ENCODE measurements at places on chromosomes 5 and 9.

DNA sequence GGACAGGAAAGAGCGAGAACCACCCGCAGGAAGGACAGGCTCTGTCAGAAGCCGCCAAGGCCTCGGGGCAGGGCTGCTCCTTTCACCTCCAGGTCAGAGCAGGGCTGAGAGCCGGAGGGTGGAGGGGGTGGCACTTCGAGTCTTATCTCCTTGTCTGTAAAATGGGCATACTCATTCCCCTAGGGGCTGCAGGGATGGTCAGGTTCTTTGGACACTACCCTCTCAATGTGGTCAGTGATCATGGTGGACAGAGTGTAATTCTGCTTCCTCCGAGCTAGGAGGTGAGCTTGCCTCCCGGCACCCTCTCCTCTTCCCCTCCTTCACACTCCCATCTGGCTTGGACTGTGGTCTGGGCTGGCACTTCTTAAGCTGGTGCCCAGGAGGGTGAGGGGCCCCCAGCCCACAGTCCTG lies 39.6 kb downstream of the RGS3 start:
- no peak for DNase-seq

DNA sequence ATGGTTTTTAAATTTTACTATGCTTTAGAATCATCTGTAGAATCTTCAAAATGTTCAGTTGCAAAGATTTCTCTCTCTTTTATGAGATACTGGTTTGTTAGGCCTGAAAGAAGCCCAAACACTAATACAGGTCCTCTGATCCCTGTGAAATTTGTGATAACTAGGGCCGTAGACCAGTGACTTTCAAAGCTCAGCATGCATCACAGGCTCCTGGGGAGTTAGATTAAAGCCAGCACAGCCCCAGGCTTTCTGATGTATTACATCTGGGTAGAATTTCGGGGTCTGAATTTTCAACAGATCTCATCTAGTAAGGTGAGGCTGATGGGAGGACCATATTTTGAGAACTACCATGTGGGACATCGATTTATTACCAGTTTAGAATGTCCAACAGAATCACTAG lies 194.1 kb upstream of the PTPRD start:
- no peak for DNase-seq

GRCh38 chr5:107806705-107807104 lies 136.0 kb upstream of the EFNA5 start:
- no peak for DNase-seq

DNA sequence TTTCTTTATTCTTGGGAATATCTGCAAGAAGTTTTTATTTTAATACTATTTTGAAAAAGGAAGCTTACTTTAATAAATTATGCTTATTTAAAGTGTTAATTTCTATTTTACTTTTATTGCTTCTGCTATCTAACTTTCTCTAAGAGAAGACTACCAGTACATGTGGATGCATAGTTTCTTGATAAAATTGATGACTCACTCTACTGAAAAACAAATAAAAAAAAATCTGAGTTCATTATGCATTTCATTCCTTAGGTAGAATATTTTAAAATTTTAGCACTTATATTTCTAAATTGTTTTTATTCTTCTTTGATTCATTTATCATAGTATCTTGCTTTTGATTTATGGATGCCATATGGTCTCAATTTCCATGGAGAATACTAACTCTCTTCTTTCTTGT lies 217.9 kb downstream of the TAF11L14 start:
- DNase-seq, result no peak

GRCh38 chr9:131237291-131237690 lies 39.0 kb downstream of the FAM78A start:
- DNase-seq, result no peak

DNA sequence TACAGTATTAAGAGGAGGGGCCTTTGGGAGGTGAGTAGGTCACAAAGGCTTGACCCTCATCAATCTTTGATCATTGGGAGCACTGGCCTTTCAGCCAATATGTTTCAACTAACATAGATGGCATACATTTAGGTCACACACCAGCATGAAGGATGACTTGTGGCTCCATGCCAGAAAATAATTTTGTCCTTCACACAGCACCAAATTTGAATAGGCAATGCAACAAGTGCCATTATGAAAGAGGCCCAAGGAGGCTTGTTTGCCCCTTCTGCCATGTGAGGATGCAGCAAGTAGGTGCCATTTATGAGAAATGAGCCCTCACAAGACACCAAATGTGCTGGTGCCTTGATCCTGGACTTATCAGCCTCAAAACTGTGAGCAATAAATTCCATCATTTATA lies 81.1 kb downstream of the JAKMIP2 start:
- no peak for DNase-seq

DNA sequence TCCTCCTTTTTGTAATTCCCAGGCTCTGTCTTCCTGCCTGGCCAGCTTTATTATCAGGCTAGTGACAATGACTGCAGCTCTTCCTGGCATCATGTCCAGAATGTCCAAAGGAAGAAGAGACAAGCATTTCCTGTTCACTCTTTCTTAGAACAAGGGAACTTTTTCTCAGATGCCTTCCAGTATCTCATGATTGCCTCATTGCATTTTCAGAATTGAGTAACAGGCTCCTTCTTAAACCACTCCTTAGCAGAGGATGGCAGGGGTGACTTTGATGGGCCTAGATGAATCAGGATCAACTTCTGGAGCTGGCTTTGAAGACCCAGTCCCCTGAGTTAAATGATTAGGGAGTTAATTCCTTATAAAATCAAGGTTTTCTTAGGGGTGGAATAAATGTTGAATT lies 92.9 kb upstream of the RASGRF2 start:
- no peak for DNase-seq

- no peak for DNase-seq
These were observed 29.7 kb downstream of the SLC28A3 start for GRCh38 chr9:84310883-84311282.

DNA sequence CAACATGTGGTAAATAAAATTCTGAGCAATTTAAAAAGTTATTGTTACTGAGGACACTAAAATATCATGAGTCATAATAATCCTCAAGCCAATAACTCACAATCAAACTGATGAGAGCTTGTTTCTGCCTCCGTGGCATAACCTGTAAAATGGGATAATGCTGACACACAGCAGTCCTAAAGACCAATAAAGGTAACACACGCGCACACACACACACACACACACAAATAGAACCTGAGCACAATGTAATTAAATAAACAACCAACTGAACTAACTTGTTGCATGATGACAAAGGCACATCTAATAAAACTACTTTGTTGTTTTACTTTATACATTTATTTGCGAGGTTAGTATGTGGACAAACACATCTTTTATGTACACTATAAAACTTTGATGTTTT lies 358.2 kb downstream of the BNC2 start:
- no peak for DNase-seq

GRCh38 chr9:76353280-76353679 lies 40.9 kb downstream of the RFK start:
- DNase-seq, result no peak

GRCh38 chr5:132840896-132841295 lies 10.4 kb upstream of the SHROOM1 start:
- DNase-seq, result no peak

DNA sequence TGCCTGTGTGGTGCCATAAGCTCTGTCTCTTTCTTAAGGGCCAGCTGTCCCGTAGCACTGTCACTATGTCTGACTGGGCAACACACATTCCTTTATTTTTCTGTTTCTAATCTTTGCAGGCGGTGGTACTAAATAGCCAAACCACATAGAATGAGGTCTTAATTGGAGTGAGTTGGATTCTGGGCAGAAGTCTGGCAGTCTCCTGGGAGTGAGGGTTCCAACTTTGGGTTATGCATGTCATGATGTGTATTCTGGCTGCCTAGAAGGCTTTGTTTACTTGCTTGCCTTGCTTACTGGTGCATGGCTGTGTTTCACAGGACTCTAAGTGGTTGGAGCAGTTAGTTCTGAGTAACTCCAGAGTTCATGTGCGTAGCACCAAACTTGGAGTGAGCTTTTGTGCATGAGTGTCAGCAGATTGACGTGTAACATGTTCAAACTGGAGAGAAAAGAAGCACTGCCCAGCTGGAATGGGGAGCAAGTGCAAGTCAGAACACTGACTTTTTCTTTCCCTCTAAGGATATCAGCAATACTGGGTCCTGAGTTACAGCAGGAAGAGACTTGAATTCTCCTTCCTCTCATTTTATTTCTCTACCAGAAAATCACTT lies 185.8 kb downstream of the PCSK1 start:
- DNase-seq, result no peak

- no peak for DNase-seq
These were observed 40.1 kb downstream of the ALDH1A1 start for GRCh38 chr9:72912476-72913381.

GRCh38 chr5:11174591-11174990 lies 413.6 kb upstream of the DAP start:
- DNase-seq, result no peak

DNA sequence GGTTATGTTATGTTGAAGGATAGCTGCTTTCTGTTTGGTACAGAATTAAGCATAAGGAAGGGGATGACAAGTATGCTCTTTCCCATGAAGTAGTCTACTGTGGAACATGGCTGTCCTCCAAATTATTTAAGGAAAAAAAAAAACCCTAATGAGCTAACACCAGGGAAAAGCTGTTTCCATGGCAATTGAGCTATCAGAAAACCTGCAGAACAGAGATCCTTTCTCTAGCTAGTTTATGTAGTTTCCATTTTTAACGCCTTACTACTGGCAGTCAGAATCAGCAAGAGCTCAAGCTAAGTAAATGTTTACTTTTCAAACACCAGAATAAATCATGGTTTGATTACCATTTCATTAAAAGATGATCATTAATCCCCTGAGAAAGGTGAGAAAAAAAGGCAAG lies 287.4 kb upstream of the TARS1 start:
- DNase-seq, result no peak

DNA sequence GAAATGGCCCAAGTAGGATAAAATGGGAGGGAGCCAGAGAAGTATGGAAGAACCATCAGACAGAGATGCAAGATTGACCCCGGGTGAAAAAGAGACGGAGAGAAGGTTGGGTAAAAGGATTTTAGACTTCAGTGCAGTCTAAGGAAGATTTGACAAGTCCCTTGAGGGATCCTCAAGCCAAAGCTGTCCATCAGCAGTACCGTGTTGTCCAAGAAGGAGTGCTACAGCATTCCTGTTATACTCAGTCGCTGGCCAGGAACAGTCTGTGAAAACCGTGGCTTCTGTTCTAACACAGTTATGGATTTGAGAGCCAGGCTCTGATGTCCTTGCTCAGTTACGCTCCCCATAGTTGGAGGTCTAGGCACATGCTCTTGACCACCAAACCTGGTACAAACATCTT lies 383.9 kb upstream of the DAB2 start:
- DNase-seq, result no peak
